ENCODE measurements at places on chromosomes 1 and 21.

- no peak for DNase-seq
These were observed 301 bp upstream of the NUDT17 start for GRCh38 chr1:145845144-145845513.

DNA sequence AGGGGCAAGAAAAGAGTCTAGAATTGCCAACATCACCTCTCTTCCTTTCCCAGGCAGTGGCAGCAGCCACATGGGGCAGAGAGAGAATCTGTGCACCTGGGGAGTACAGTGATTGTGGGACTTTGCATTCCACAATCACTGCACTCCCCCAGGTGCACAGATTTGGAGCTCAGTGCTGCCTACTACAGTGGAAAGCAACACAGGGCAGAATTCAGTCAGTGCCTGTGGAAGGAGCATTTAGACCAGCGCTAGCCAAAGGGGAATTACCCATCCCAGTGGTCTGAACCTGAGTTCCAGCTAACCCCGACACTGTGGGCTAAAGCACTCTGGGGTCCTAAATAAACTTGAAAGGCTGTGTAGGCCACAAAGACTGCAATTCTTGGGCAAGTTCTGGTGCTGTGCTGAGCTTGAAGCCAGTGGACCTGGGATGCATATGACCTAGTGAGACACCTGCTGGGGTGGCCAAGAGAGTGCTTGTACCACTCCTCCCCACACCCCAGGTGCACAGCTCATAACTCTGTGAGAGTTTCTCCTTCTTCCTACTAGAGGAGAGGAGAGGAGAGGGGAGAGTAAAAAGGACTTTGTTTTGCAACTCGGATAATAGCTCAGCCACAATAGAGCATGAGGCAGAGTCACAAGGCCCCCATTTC lies 50.3 kb downstream of the NUP210L start:
- no peak for DNase-seq

- no peak for DNase-seq
These were observed 157.1 kb downstream of the PTPRU start for GRCh38 chr1:29393451-29393826.

DNA sequence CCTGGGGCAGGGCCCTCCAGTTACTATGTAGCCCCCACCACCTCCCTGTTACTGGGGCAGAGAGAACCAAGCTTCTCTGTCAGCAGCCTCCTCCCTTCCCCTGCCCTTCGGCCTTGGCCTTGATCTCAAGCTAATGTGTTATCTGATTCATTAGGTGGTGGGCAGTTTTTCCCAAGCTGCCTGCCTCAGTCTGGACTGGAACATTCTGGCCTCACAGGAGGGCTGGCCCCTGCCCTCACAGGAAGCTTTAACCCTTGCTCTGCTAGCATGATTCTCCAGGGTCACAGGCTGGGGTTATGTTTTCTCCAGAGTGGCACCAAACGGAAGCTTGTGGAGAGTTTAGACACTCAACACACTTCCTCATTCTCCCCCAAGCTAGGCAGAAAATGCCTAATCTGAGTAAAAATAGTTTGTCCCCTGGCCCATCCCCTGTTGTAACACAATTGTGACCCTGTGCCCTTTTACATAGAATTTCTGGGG lies 37.2 kb upstream of the SLC6A9 start:
- no peak for DNase-seq

DNA sequence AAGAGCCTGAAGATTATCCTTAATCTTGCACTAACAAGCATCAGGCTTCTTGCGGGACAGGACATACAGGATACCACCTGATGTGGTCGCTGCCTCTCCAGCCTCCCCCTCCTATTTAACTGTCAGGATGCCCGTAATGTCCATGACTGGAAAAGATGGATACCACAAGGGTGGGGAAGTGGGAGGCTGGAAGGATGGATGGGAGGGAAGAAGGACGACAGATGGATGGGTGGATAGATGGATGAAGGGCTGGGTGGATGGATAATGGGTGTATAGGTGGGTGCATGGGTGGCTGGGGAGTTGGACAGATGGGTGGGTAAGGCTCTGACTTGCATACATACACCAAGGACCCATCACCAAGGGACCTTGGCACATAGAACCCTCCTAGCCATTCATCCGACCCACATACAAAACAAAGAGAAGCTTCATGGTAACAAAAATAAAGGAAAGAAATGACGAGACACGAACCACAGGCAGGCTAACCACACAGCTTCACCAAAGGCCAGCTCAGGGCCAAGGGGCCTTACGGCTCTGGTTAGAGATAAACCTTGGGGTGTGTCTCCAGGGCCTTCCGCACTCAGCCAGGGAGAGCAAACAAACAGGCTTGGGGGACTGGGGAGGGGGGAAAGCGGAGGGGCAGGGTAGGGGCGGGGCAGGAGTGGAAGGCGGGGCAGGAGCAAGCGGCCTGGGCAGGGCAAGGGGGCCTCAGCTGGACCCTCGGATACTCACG lies 50.5 kb downstream of the HSPG2 start:
- no peak for DNase-seq

DNA sequence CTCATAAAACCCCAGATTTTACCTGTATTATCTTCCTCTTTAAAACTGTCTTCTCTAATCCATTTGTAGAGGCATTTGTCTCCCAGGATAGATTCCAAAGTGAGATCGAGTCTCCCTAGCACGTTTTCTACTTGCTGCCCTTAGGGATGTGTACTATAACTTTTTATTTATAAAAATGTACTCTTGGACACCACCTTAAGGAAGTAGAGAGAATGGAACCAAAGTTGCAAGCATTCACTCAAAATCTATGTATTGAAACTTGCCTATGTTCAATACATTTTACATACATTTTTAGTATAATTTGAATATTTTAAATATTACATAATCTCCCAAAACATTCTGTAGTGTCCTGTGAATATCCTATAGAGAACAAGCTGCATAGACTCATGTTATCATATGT lies 842 bp upstream of the SPRR2A start:
- DNase-seq: no peak

DNA sequence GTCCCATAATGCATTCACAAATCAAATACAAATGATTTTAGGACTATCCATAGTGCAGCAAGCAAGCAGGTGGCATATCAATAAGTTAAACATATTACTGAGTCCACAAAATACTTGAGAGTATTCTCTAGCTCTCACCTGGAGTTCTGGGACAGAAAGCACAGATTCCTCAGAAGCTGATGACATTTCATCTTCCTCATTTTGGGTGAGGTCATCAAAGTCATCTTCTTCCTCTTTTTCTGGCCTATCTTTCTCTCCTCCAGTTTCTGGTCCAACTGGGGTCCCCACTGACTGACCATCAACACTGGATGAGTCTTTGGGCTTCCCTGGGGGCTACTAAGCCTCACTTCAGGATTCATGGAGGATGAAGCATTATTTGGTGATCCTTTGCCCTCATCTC lies 38.9 kb downstream of the YY1AP1 start:
- no peak for DNase-seq

GRCh38 chr21:42285569-42286245 lies 29.5 kb downstream of the TFF3 start:
- DNase-seq: no peak

DNA sequence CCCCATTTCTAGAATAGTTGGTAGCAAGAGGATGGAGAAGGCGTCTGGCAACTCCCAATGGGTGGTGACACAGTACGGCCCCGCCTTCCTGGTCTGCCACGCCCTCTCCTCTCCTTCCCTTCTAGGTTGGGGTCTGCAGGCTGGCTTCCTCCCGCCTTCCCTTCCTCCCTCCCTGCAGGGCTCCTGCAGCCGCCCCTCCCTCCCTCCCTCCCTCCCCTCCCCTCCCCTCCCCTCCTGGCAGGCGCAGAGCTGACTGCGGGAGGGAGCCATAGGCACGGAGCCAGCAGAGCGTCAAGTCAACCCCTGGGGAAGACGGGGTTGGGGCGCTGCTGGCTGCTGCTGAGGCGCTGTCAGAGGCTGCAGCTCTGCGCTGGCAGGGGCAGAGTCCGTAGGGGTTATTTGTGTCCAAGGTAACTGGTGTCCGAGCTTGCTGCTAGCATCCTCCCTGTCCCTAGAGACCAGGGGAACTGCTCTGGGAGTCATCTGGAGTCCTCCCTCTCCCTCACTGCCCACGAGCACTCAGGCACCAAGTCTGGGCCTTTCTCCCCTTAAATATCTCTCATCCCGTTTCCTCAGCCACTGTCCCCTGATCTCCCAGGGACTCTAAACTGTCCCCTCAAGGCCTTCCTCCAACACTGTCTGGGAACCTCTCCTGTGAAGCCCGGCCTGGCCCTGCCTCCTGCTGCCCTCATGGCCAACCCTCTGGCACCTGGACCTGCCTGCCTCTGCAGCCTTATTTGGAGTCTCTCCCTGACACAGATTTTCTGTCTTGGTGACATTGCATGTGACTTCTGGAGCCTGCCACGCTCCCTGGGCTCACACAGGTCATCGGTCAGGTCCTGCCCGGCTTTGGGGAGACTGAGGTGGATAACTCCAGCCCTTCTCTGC lies 57.4 kb upstream of the ACOT11 start:
- no peak for DNase-seq
